Left lung (tissue), 14 donors: ENCODE measurements at places on chromosomes 1 and 21. TPM values are rescaled to one million over a fixed set of nuclear protein-coding genes. Genes with fewer than 3 reads are reported as not detected.
A peak's percentile ranks its signal among the peaks of the same experiment; 100 is the strongest.

FTCD gene
- 0.38 TPM for total RNA-seq

DIPK1A gene
- total RNA-seq = 10.8 TPM

OR2M3 gene
- total RNA-seq = not detected

DNA sequence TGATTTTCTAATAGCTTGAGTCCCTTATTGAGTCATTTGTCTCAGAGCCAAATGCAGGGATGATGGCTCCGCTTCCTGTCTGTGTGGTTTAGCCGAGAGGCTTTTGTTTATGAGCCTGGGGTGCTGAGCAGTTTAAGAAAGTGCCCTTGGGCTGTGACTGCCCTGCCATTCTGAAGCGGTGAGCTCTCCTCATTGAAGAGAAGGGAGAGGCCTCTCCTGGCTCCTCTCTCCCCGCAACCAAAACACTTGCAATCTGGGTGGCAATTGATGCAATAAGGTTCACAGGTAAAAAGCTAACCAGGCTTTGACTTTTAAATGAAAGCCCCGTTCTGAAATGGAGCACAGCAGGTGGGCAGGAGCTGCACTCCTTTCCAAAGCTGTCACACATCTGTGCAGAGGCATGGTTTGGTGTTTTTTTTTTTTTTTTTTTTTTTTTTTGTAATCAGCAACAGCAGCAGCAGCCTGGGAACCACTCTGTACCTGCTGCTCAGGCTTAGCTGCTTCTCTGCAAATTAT is 403.7 kb downstream of the SIPA1L2 start:
- H3K4me1 ChIP-seq = no peaks in the 10 kb centered on the region
- DNase-seq = no peak
- H3K27ac ChIP-seq = no peak overlapping the region
- no peaks in the 10 kb centered on the region for H3K27me3 ChIP-seq
- no peaks in the 10 kb centered on the region for H3K36me3 ChIP-seq

DNA sequence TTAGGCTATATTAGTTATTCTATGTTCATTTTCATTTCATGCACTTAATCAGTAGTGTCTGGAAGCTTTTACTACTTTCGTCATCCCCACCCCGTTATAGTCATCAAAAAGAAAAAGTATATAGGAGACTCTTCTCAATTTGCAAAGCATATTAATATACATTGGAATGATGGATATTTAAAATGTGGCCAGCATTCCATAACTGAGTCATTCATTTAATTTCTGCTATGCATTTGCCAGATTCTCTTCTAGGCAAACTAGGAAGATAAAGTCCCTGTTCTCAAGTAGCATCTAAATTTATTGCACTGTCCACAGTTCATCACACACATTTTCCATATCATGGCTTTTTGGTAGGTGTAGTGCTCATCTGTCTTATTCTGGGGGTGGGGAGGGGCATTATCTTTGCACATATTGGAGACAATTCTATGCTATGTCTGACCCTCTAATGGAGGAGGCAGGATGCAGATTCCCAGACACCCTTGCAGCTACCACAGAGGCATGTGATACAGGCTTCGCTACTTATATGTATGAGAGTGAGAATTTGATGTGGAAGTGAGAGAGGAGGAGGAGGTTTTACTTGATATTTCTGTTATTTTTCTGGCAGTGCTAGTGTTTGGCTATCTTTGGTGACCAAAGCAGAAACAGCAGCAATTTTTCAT is 125.8 kb downstream of the CTH start:
- no peak overlapping the region for H3K27ac ChIP-seq
- no peaks in the 10 kb centered on the region for H3K36me3 ChIP-seq
- H3K4me3 ChIP-seq = no peak overlapping the region
- H3K27me3 ChIP-seq = no peaks in the 10 kb centered on the region

DNA sequence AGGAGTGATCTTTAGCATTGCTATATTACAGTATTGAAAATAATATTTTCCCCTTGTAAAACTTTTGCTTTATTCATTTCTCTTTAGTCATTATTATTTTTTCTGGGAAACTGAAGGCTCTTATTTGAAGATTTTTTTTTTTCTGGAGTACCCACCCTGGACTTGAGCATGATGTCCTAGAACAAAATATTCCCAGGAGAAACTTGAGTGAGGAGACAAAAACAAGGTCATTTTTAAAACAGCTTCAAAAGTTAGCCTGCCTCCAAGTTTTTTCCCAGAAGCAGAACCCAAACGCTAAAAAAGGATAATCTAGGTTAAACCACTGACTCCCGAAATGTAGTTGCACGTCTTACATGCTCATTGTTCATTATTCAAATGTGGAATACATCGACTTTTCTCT is 160.2 kb upstream of the KCTD3 start:
- no peak for DNase-seq
- no peak overlapping the region for H3K27ac ChIP-seq
- H3K4me3 ChIP-seq = no peak overlapping the region
- H3K36me3 ChIP-seq = no peaks in the 10 kb centered on the region

DNA sequence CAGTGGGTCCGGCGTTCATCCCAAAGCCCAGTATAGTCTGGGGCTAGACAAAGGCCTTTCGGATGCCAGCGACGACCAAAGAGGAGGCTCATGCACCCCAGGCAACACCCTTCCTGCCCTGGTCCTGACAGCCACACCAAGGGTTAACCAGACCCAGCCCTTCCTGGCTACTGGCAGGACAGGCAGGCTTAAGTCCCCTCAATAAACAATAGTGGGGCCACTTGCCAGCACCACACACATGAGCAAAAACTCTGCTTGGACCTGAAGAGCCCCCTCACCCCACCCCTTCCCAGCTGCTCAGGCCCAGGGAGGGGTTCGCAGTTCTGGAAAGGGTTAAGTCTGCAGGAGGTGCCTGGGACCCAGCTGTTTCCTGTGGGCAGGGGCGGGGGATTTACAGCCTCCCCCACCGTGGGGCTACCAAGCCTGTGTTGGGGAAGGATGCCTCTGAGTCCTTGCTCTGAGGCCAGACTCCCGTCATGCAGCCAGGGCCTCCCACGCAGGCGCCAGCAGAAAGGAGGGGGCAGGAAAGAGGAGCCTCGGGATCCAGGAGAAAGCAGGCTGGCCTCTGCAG is 18.2 kb downstream of the PHLDA3 start:
- peaks cover 45% of the 10 kb centered on the region for H3K4me1 ChIP-seq
- DNase-seq = peak; percentile 85

CADM3 gene
- 6.2 TPM for total RNA-seq

DNA sequence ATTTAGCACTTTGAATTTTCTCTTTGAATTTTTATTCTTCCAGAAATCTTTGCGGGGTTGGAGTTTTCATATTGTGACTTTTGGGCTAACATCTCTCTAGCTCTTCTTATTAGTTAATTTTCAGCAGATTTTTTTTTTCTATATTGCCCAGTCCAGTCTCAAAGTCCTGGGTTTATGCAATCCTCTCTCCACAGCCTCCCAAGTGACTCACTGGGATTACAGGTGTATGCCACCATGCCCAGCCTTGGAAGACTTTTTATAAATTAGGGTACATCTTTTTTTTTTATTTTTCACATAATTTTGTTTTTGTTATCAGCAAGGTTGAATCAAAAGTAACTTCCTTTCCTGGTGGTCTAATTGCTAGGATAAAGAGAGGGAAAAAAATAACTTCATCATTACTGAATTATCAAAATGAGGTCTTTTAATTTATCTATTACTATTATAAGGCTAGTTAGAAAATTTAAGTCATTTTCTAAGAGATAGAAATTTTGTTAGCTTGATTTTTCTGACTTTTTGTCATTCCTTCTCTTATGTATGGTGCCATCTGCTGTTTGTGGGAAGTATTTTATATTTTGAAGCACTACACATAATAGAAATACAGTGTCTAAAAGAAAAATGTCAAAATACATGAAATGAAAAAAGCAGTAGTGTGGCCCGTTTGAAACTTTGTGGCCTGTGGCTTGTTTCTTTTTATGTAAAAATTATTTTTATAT is 273.4 kb upstream of the CACYBP start:
- H3K36me3 ChIP-seq = no peaks in the 10 kb centered on the region
- no peaks in the 10 kb centered on the region for H3K4me1 ChIP-seq
- H3K27me3 ChIP-seq = no peaks in the 10 kb centered on the region
- no peak overlapping the region for H3K27ac ChIP-seq

DNA sequence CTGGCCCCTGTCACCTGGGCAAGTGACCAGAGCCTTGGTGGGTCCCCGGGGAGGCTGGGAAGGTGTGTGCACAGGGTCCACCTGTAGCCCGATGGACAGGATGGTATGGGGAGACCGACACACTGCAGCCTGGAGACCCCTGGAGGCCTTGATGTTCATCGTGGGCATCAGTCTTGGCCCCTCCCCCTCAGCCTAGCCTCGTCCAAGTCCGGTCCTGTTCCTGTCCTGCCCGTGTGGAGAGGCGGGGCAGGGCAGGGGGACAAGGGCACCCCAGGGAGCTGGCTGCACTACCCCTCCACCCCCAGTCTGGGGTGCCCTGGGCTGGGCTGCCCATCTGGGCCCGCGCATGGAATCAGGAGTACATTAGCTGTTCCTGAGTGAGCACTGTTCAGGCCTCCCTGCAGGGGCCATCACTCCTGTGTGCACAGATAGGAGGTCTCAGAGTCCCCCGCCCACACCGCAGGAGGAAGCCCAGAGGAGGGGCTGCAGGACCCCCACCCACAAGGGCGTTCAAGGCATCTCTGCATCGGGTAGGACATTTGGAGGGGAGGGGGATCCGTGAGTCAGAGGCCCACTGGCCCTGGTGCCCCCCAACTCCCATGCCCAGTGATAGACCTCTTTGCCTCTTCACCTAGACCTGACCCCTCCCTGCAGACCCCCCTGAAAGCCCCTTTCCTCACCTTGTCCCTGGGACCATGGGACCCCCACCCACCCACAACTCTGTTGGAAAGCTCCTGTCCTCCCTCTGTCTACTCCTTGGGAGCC is 63.2 kb downstream of the WNT9A start:
- no peaks in the 10 kb centered on the region for H3K36me3 ChIP-seq
- no peak overlapping the region for H3K4me3 ChIP-seq
- H3K27ac ChIP-seq = no peak overlapping the region
- H3K27me3 ChIP-seq = peaks cover 23% of the 10 kb centered on the region

DNA sequence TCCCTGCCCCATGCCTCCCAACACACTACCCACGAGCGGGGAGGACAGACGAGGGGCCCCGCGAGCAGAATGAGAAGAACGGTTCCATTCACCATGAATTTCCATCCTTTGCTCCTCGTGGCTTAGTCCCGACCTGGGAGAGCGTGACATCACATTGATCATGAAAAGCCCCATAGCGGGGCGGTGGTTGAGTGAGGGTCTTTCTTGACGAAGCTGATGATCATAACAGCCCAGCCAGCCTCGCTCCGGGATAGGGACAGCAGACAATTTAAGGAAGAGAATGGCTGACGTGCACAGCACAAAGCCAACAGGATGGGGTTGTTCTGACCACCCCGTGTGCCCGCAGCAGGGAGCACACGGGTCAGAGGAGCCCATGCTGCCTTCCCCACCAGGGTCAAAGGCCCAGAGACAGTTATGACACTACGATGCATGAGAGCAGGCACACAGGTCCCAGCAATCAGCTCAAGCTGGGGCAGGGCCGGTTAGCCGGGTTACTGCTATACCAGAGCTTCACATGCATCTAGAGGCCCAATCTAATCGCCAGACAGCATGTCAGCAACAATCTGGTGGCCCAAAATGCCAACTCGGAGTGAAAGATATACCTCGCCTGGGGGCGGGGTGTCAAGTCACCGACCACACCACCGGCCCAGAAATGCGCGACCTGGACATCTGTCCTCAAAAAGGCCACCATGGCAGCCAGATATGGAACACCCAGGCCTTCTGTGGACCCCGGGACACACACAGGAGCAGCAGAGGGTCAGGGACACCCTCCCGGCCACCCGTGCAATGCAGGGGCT is 135.2 kb downstream of the LIPI start:
- H3K27me3 ChIP-seq = no peaks in the 10 kb centered on the region
- H3K27ac ChIP-seq = no peak overlapping the region
- no peak for DNase-seq
- no peaks in the 10 kb centered on the region for H3K36me3 ChIP-seq
- no peaks in the 10 kb centered on the region for H3K4me1 ChIP-seq

DNA sequence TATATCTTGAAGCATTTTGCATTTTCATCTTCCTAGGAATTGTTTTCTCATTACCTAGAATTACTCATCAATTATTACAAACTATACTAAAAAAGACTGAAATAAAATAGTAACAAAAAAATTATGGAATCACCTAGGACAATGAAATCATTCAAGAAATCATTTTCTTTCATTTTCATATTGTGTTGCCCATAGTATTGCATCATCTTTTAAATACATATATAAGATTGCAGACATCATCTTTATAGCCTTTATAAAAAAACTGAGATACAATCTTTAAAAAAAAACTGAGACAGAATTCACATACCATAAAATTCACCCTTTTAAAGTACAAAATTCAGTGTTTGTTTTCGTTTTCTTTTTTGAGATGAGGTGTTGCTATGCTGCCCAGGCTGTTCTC is 29.6 kb downstream of the GDAP2 start:
- H3K4me3 ChIP-seq = no peak overlapping the region
- H3K36me3 ChIP-seq = peaks cover 94% of the 10 kb centered on the region
- no peaks in the 10 kb centered on the region for H3K27me3 ChIP-seq
- DNase-seq = no peak
- no peaks in the 10 kb centered on the region for H3K4me1 ChIP-seq

GRCh38 chr1:11886986-11887665 is 28.4 kb upstream of the NPPB start:
- no peaks in the 10 kb centered on the region for H3K27me3 ChIP-seq
- DNase-seq = no peak
- no peak overlapping the region for H3K4me3 ChIP-seq
- H3K36me3 ChIP-seq = no peaks in the 10 kb centered on the region
- peaks cover 5% of the 10 kb centered on the region for H3K4me1 ChIP-seq

DNA sequence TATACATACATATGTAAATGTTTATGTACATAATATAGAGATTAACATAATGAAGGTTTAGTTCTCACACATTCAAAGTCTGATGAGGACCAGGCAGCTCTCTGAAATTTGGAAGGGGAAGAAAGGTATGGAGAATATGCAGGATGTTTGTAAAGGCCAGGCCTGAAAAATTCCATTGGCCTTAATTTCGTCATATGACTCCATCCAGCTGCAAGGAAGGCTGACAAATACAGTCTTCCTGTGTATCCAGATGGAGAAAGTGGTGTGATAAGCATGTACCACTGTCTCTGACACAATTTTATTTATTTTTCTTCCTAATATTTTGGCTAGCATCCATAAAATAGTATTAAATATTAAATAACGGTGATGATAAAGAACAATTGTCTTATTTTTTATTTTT is 6.3 kb upstream of the SGIP1 start:
- H3K27ac ChIP-seq = no peak overlapping the region
- no peak for DNase-seq
- H3K36me3 ChIP-seq = no peaks in the 10 kb centered on the region
- no peaks in the 10 kb centered on the region for H3K4me1 ChIP-seq
- no peak overlapping the region for H3K4me3 ChIP-seq
- H3K27me3 ChIP-seq = peaks cover 3% of the 10 kb centered on the region

DNA sequence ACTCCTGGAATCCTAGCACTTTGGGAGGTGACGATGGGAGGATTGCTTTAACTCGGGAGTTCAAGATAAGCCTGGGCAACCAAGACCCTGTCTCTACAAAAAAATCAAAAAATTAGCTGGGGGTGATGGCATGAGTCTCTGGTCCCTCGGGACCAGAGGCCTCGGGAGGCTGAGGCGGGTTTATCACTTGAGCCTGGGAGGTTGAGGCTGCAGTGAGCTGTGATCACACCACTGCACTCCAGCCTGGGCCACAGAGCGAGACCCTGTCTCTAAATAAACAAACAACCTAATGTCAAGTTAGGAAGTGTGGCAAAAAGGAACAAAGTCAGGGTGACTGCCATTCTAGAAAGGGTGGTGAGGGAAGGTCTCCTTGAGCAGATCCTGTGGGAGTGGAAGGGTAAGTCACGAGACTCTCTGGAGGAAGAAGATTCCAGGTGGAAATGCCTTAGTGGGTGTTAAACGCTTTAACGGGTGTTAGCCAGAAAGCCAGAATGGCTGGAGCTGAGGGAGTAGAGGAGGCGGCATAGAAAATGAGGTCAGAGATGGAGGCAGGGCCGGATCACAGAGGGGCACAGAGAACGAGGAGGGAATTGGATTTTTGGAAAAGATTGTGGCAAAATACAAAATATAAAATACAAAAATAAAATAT is 62.2 kb upstream of the ATP5PO start:
- peak overlapping the region; percentile 75 for H3K27ac ChIP-seq
- H3K4me1 ChIP-seq = peaks cover 6% of the 10 kb centered on the region
- no peak overlapping the region for H3K4me3 ChIP-seq
